Activated CD4-positive, alpha-beta T cell treated with anti-CD3 and anti-CD28 coated beads for 24 hours (primary cell): ENCODE measurements at places on chromosomes 2 and 18.

GRCh38 chr2:120625865-120626560 lies 109.7 kb upstream of the GLI2 start:
- DNase-seq = no peak

DNA sequence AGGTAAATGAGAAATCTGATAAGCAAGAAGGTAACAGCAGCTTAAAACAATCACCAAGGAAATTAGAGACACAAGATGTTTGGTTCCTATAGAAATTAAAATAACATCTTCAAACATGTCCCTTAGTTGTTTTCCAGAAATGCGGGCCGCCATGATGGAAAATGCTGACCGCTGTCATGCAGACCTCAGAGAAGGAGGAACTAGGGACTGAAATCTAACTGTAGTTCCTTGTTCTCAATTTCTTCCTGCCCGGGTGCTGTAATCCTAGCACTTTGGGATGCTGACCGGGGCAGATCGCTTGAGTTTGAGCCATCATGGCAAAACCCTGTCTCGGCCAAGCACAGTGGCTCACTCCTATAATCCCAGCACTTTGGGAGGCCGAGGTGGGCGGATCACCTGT lies 51.1 kb downstream of the TEX51 start:
- DNase-seq = no peak

GRCh38 chr2:156005999-156006712 lies 326.4 kb downstream of the NR4A2 start:
- DNase-seq = no peak

DNA sequence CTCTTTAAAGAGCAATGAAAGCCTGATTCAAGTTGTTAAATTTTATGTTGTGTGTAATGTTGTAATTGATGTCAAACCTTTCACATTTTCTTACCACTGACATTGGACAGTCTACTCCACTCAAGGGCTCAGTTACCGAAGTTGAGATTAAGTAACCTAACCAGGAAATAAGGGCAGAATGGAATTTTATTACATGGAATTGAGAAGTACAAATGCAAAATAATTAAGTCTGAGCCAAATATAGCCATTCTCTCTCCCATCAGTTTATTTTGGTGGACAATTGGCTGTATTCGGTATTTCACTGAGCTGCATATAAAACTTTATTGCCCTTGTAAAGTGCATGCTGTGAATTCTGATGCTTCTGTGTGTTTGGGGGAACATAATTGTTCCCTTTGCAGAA lies 231.5 kb downstream of the TTC32 start:
- no peak for DNase-seq

DNA sequence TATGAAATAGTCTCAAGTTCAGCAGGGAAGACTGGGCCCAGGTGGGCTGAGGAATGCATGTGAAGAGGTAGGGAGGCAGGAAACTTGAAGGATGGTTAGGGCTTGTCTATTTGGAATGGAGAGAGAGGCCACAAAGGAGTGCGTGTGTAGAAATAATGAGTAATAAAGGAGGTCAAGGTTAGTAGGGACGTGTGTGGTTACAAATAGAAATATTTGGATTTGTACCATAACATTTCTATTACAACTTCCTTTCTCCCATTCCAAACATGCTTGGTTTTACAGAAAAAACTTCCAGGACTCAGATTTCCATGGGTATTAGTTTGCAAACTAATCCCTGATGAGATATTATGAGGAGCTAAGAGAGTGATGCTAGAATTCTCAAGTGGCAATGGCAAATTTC lies 280.6 kb downstream of the NCKAP5 start:
- DNase-seq = no peak

DNA sequence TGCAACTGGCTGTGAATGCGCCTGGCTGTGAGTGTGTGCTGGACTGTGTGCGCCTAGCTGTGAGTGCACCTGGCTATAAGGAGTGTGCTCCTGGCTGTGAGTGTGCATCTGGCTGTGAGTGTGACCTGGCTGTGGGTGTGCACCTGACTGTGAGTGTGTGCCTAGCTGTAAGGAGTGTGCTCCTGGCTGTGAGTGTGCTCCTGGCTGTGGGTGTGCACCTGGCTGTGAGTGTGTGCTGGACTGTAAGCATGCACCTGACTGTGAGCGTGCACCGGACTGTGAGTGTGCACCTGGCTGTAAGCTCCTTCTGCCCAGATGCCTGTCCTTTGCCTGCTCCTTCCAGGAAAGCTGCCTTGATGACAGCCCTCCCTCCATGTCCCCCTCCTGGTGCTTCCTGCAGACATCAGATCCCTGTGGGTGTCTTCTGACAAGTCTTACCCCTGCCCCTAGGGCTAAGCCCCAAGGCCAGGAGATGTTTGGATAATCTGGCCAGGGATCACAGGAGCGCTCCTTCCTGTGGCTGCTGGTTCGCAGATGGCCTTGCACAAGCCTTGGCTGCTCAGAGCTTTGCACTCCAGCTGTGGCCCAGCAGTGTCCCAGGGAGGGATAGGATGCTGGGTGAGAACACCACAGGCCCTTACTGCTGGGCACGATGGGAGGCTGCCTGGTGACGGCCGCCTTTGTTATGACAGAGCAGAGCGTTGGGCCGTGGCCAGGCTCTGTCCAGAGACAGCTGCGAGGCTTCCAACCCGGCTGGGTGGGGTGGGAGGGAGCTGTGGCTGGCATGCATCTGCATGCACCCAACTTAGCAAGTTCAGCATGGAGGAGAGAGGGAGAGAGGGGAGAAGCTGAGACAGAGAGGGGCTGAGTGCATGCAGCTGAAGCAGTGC lies 89.9 kb downstream of the GLI2 start:
- no peak for DNase-seq

DNA sequence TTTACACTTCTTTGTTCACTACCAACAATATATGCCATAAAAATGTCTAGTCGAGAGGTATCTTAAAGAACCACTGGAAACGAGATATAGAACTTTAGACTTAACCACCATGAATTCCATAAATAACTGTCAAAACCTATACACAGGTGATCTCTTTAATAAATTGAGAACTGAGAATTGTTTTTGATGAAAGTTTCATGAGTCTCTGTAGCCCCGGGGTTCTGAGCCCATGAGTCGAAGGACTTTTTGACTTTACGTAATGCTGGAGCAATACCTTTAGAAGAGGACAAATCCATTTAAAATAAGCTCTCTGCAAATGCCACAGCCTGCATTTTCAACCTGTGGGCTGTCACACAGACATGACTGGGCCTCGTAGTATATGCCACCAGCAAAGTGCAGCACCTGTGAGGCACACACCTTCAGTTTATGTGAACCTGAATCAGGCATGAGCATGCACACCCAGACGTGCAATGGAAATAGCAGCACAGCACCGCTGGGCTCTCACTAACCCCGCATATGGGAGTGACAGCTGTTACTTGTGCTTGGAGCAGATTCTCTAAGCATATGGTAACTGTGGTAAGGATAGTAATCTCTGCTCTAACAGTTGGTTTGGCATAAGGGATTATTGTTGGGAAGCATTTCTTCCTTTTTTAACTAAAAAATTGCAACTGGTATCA lies 383.2 kb downstream of the SOCS6 start:
- no peak for DNase-seq
